Activated CD4-positive, alpha-beta T cell treated with anti-CD3 and anti-CD28 coated beads, Interleukin-2, amount 10 ng/mL, durations not matched to agents 24 days and 14 days (primary cell): ENCODE measurements at places on chromosomes 3 and 15. TPM values are rescaled to one million over a fixed set of nuclear protein-coding genes. Genes with fewer than 3 reads are reported as not detected.

- peak; percentile 79 for DNase-seq
Measured at GRCh38 chr15:59622289-59622688, 10.7 kb downstream of the GCNT3 start.

The NMD3 gene
- 78.2 and 81.8 TPM in 2 replicates for total RNA-seq

- no peak for DNase-seq
Measured at GRCh38 chr15:71194286-71194685, 79.0 kb downstream of the THSD4 start.

GRCh38 chr3:47912006-47912504, 104.2 kb downstream of the MAP4 start:
- DNase-seq, result no peak

DNA sequence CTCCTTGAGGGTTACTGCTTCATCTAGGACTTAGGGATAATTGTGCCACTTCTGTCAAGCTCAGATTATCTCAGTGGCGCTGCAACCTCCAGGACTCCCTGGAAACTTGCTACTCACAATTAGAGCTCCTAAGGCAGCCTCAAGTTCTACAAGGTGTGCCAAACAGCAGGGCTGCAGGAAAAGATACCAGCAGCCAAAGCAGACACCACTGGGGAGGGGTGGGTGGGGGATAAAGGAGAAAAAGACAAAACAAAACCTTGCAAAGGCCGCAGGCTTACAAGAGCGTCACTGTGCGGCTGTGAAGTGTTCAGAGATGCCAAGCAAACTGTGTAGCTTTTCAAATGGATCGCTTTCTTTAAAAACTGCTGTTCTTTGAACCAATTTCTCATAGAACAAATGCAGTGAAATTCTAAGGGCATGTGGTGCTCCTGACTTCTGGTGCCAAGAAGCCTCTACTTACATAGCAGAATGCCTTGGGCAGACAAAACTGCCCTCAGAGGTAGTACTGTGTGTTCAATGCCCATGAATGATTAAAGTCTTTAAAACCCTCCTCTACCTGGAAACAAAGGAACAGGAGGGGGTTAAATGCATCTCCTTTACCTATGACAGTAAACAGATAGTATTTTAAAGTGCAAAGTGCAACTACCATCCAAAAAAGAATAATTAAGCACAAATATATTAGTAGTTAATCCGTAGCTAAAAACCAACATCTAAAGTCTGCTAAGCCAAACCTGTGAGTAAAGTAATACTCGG, 353.4 kb downstream of the FOXP1 start:
- no peak for DNase-seq

DNA sequence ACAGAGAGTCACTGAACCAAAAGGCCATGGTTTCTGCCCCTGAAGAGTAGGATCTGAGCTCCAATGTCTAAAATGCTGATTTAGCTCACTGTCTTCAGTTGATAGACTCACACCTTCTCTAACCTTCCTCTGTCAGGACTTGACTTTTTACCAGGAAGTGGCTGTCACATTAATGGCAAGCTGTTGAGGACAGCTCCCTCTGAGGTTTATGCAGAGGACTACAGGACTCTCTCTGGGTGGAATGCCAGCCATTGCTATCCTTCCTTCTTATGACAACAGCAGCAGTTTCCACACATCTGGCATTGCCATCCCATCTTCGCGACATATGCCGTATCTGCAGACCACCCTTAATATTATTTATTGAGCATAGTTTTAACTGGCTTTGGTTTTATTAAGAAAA, 103.8 kb upstream of the PRICKLE2 start:
- no peak for DNase-seq

DNA sequence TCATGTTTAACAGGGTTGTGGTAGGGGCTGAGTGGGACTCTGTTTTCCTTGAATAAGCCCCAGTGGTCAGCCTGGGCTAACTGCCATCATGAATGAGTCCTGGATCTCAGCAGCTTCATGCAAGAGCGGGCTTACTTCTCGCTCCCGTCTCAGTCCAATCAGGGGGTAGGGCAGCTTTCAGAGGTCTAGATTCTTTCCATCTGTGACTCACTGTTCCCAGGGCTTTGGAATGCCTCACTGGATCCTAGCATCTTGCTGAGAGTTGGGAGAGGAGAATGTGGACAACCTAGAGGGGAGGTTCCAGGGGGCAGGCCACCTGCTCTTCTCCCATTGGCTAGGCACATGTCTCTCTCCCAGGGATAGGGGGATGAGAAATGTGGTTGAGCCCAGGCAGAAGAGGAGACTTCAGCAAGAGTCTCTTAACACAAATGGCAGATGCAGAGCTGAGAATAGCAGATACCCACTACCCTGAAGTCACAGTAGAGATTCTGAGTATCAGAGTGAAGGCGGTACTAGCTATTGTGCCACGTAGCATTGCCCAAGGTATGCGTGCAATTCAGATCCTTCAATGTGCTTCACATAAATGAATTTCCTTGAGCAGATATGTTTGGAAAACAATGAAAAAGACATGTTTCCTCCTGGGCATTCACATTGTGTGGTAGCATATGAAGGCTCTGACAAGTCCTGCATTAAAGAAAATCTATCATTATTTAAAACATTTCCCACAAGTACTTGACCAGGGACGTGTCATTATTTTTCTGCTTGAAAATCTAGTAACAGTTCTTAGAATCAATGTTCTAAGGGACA, 257.7 kb upstream of the PROK2 start:
- DNase-seq, result no peak

DNA sequence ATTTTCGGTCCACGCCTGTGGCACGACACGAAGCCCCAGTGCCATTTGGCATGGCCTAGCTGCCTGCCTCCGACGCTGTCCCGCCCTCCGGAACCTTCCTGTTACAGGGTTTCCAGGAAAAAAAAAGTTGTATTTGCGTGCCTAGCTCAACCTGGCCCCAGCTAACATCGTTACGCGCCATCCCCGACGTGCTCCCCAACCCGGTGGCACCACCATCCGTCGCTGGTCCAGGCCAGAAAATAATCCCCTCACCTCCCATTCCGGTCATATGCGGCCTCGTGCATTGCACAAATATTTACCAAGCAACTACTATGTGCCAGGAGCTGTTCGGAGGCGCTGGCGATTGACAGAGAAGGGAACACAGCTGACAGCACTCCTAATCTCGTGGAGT, 1.4 kb upstream of the CYP1A1 start:
- DNase-seq, result no peak

- DNase-seq, result no peak
Measured at GRCh38 chr3:38315488-38316230, 30.9 kb upstream of the XYLB start.

GRCh38 chr3:61493339-61493738, 68.0 kb upstream of the PTPRG start:
- DNase-seq, result no peak

DNA sequence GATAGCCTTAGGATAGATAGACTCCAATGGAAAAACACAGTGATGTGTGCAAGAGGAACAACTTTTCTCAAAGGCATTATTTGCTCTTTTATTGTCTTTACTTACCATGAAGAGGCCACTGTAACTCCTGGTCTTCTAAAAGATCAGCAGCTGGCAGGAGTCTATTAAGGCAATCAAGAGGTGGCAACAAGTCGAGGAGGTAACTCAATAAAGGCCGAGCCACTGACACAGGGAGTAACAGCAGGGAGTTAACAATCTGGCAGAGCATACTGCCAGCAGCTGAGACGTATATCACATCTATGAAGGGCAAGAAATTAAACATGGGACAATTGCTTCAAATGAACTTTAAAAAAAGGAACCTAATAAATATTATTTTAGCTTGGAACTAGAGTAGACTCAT, 106.2 kb downstream of the HERC1 start:
- DNase-seq, result no peak
